ENCODE measurements at places on chromosomes 16 and 17.

- no peak for DNase-seq
Observed at GRCh38 chr16:86747761-86748160, 169.4 kb downstream of the FOXL1 start.

DNA sequence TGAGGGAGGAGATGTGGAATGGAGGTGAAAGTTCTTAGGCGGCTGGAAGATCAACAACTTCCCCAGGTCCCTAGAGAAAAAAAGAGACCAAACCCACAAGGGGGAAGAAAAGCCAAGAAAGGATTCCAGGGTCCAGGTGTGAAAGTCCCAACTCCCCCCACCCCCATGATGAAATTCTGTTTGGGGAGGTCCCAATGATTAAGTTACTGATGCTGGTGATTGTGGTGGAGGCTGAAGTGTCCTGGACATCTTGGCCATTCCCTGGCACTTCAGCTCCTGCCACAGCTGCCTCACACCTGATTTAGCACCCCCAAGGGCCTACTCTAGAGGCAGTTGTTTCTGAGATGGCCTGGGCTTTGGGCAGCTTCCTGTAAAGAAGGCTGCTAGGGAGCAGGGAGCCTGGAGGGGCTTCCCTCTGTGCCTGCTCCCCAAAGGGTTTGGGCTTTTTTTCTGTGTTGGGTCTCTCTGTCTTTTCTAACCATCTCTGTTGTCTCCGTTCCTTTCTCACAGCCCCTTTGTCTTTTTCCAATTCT is 13.1 kb downstream of the HOXB4 start:
- DNase-seq, result no peak

DNA sequence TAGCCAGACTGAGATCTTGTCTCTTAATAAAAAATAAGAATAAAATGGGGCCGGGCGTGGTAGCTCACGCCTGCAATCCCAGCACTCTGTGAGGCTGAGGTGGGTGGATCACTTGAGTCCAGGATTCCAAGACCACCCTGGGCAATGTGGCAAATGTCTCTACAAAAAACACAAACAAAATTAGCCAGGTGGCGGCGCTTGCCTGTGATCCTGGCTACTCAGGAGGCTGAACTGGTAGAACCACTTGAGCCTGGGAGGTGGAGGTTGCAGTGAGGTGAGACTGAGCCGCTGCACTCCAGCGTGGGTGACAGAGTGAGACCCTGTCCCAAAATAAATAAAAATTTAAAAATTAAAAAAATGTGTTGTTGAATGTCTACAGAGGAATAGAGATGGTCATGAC is 2.9 kb upstream of the DEF8 start:
- no peak for DNase-seq

- peak; percentile 63 for DNase-seq
Observed at GRCh38 chr16:69833357-69834282, 71.5 kb downstream of the WWP2 start.

DNA sequence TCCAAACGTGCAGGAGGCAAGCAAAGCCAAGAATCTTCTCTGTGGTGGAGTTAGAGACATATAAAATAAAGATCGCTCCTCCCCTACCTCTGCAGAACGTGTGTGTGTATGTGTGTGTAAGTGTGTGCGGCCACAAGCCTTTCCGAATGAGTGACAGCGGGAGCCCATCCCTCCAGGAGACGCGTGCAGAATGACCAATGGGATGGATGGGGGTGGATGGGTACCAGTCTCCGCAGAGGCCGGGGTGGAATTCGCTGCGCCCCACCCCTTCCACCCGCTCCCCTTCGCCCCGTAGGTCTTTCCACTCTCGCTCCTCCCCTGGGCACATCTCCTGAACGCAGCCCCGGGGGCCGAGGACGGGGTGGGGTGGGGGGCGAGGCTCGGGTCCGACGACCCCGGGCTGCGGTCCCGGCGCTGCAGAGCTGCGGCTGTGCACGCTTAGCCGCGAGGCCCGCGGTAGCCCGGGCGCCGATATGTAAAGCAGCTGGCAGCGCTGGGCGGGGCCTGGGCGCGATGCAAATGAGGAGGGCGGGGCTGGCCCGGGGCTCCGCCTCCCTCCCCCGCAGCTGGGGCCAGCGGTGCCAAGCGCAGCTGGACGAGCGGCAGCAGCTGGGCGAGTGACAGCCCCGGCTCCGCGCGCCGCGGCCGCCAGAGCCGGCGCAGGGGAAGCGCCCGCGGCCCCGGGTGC is at the start of gene PRKCB:
Gene PRKCB, plus strand, starts transcription at position 594 of the 688 bp plus-strand sequence.
- peak; percentile 89 for DNase-seq

GRCh38 chr17:42529061-42529460 is 7.0 kb upstream of the NAGLU start:
- DNase-seq, result no peak

DNA sequence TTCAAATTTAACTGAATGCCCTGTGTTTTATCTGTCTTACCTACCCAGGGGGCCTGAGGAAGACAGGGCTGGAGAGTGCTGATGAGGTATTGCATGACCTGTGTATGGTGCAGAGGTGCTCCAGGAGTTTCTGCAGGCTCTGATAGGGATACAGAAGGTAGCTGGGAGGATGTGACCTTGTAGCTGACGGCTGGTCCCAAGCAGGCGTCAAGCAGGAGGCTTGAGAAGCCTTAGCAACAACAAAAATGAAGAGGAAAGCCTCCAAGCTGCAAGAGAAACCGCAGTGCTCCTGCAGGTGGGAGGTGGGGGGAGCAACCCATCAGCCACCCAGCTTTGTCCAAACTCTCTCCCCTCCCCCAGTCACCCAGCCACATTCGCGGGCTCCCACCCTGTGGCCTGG is 40.4 kb downstream of the LAT start:
- DNase-seq, result no peak

DNA sequence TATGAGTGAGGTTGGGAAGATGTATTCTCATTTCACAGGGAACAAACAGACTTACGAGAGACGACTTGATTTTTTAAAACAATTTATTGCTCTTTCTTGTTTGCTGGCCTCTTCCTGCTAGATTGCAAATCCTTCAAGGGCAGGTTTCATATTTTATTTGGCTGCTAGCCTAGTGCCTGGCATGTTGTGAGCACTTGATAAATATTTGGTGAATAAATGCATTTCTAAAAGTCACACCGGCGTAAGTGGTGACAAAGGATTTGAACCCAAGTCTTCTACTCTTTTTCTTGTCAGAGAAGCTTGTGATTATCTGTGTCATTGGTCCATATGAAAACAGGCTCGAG is 1.4 kb downstream of the WWP2 start:
- DNase-seq, result no peak

DNA sequence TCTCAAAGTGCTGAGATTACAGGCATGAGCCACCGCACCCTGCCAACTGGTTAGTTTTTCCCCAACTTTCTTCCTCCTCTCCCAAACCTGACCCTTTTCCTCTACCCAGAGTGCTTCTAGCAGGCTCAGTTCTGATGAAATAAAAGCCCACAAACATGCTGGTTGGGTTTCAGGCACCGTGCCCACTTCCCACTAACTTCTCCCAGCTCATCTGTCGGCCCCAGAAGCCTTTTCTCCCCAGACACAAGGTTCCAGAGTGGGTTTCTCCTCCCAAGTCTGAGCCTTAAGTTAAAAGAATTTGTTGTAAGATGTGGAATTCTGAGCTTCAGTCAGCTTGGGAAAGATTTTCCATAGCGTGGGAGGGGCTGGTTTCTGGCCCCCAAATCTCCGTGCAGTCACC is 11.5 kb upstream of the SCN4A start:
- no peak for DNase-seq

- no peak for DNase-seq
Observed at GRCh38 chr16:70723740-70724145, 37.9 kb upstream of the MTSS2 start.

- no peak for DNase-seq
Observed at GRCh38 chr16:67317853-67318252, 8.7 kb downstream of the KCTD19 start.

- no peak for DNase-seq
Observed at GRCh38 chr17:55368706-55369105, 52.9 kb downstream of the MMD start.

- DNase-seq, result no peak
Observed at GRCh38 chr17:36590082-36590481, 1.6 kb upstream of the DHRS11 start.

GRCh38 chr16:15716694-15717447 is 66.8 kb downstream of the NDE1 start:
- DNase-seq, result no peak

GRCh38 chr17:60676758-60677307 is 818 bp upstream of the BCAS3 start:
- no peak for DNase-seq

GRCh38 chr16:88068476-88069396 is 117.5 kb downstream of the BANP start:
- DNase-seq, result no peak

GRCh38 chr16:20214401-20214800 is 112.9 kb downstream of the GP2 start:
- no peak for DNase-seq

GRCh38 chr17:12898110-12898509 is 108.8 kb downstream of the ARHGAP44 start:
- no peak for DNase-seq

- DNase-seq, result no peak
Observed at GRCh38 chr16:4699046-4699556, 5.7 kb downstream of the NUDT16L1 start.

DNA sequence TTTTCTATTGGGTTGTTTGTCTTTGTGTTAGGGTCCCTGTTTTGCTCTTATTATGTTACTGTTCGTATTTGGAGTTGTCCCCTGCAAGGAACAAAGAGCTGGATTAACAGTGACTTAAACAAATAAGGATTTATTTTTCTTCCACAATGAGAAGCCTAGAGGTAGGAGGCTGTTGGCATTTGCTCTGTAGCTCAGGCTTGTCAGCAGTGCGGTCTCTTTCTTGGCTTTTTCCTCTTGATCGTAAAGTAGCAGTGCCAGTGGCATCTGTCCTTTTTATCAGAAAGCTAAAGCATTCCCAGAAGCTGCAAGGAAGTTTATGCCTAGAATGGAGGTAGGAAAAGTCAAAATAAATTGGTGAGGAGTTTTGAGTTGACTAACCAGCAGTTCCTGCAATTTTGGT is 154.1 kb downstream of the HS3ST4 start:
- DNase-seq, result no peak

- peak; percentile 58 for DNase-seq
Observed at GRCh38 chr17:81401723-81402529, 6.7 kb downstream of the BAHCC1 start.

DNA sequence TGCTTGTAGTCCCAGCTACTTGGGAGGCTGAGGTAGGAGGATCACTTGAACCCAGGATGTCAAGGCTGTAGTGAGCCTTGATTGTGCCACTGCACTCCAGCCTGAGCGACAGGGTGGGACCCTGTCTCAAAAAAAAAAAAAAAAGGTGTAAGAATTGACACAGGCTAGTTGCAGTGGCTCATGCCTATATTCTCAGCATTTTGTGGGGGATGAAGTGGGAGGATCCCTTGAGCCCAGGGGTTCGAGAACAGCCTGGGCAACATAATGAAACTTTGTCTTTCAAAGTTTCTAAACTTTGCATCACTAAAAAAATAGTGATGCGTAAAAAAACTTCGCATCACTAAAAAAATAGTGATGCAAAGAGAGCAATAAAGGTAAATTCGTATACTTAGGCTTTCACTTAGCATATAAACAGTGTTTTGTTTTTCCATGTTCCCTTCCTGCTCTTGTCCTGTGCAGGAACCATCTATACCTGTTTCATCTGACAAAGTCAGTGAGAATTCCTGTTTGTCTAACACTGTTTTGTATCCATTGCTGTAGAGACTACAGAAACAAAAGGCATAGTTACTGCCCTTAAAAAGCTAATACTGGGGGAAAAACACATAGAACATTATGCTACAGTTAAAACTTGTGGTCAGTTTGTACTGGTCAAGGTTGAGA is 32.1 kb downstream of the CTCF start:
- DNase-seq, result no peak

GRCh38 chr17:66643815-66644710 is 190.9 kb upstream of the CACNG5 start:
- no peak for DNase-seq

GRCh38 chr16:53827741-53828140 is 123.8 kb downstream of the FTO start:
- no peak for DNase-seq

- no peak for DNase-seq
Observed at GRCh38 chr17:74303305-74303704, 22.7 kb upstream of the KIF19 start.

DNA sequence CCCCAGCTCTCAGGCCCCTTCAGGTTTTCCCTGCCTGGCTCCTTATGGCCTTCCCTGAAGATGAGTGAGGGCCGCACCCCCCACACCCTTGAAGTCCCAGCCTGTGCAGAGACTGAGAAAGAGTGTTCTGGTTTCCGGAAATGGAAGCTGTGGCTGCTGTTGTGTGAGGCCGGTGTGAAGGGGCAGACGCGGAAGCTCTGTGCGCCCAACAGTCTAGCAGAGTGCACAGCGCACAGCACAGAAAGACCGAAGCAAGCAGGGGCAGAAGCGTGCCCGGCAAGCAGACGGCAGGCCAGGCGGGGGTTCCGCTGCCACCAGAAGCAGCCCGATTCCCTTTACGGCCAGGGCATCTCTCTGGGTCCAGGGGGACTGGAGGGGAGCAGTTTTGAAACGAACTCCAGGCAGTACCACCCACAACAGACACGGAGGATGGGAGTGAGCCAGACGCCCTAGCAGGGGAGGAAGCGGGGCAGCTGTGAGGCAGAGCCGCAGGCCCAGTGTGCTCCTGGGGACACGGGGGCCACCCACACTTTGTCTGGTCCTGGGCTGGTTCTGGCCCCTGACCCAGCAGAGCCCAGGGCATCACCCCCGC is 16.7 kb downstream of the TPSG1 start:
- DNase-seq, result no peak

DNA sequence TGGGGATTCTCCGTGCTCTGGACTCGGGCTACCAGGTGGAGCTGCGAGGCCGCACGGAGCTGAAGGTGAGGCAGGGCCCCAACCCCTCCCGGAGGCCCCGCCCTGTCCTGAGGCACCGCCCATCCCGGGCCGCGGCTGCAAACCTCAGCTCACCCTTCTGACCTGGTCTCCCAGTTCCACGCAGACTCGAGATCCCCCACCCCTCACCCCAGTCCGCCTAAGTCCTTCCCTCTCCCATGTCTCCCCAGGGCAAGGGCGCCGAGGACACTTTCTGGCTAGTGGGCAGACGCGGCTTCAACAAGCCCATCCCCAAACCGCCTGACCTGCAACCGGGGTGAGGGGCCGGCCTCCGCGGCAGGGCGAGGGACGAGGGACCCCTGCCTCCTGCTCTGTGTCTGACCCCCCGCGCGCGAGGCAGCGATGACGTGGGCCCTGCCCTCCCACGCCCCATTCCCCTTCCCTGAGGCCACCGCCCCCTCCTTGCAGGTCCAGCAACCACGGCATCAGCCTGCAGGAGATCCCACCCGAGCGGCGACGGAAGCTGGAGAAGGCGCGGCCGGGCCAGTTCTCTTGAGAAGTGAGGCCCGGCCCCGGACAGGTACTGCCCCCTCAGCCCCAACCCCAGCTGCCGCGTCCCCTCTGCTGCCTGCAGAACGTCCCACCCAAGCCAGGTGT is 13.7 kb downstream of the GUCY2D start:
- no peak for DNase-seq

GRCh38 chr16:87196231-87196630 is 121.0 kb downstream of the C16orf95 start:
- DNase-seq, result no peak

GRCh38 chr17:81854974-81855774 is 5.2 kb downstream of the P4HB start:
- DNase-seq, result no peak

GRCh38 chr17:18037486-18037885 is 1.5 kb downstream of the ATPAF2 start:
- no peak for DNase-seq
